K562 (cell line): ENCODE measurements at places on chromosomes 12 and 14. TPM values are rescaled to one million over a fixed set of nuclear protein-coding genes. Genes with fewer than 3 reads are reported as not detected.

STXBP6 gene
- 0.53 and 1.2 TPM in 2 replicates for polyA plus RNA-seq

RPS6KA5 gene
- 4.5 and 4.7 TPM in 2 replicates for polyA plus RNA-seq

CLEC4C gene
- polyA plus RNA-seq, result not detected in 2 replicates

TAS2R10 gene
- not detected in 2 replicates for polyA plus RNA-seq

WNT5B gene
- polyA plus RNA-seq, result 5.4 and 6.2 TPM in 2 replicates

MUCL1 gene
- polyA plus RNA-seq, result not detected in 2 replicates

NPFF gene
- 1.2 TPM in 1 of 2 replicates, not detected in the other for polyA plus RNA-seq

KRT4 gene
- not detected in 2 replicates for polyA plus RNA-seq

PPFIBP1 gene
- 1.2 and 2.9 TPM in 2 replicates for polyA plus RNA-seq

C1QL4 gene
- polyA plus RNA-seq, result 1.2 and 1.3 TPM in 2 replicates

GAS2L3 gene
- polyA plus RNA-seq, result 1.5 and 2.8 TPM in 2 replicates

LALBA gene
- polyA plus RNA-seq, result not detected in 2 replicates

CGRRF1 gene
- polyA plus RNA-seq, result 2.3 and 2.8 TPM in 2 replicates

CLEC4A gene
- not detected in 2 replicates for polyA plus RNA-seq

ANGEL1 gene
- polyA plus RNA-seq, result 9.8 and 15.0 TPM in 2 replicates
